Occipital lobe (tissue), 3 donors: ENCODE measurements at places on chromosomes 5 and 9. TPM values are rescaled to one million over a fixed set of nuclear protein-coding genes. Genes with fewer than 3 reads are reported as not detected.
A peak's percentile ranks its signal among the peaks of the same experiment; 100 is the strongest.

MYOT gene
- 0.31 TPM for total RNA-seq

SOHLH1 gene
- total RNA-seq = not detected

DMRTA1 gene
- 0.62 TPM for total RNA-seq

FRMD3 gene
- 68.8 TPM for total RNA-seq

MCC gene
- total RNA-seq = 15.8 TPM

CTSV gene
- total RNA-seq = 0.94 TPM

PLK2 gene
- total RNA-seq = 448 TPM

NUTM2G gene
- total RNA-seq = not detected

DBH gene
- total RNA-seq = not detected

GPR150 gene
- not detected for total RNA-seq

TMEM8B gene
- total RNA-seq = 5.6 TPM

NEUROG1 gene
- total RNA-seq = 1.1 TPM

FSTL4 gene
- total RNA-seq = 0.62 TPM

FST gene
- total RNA-seq = 3.0 TPM

DNA sequence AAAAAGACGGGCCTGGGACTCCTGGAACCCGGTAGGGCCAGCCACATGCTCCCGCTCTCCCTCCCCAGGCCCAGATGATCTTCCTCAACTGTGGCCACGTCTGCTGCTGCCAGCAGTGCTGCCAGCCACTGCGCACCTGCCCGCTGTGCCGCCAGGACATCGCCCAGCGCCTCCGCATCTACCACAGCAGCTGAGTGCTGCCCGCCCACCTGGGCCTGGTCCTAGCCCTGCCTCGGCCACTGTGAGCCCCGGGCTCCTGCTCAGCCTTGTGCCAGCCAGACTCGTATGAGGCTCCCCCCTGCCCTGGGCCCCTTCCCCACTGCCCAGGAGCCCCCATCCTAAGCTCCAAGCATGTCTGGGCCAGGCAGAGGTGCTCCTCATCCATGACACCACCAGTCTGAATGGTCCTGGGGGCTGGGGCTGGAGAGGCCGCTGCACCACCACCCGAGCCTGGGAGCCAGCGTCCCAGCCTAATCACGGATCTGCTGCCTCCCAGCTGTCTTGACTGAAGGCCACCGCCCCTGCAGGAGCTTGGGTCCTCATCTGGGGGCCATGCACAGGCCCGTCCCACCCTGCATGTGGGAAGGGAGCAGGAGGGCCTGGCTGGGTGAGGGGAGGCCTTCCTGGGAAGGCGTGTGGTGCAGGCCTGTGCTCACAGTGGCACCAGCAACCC lies 51.5 kb downstream of the LRSAM1 start:
- no peak for DNase-seq

GRCh38 chr5:15927710-15928380 lies 251.7 kb downstream of the MARCHF11 start:
- DNase-seq = no peak

- DNase-seq = no peak
Observed at GRCh38 chr5:139584137-139584536, 23.0 kb downstream of the UBE2D2 start.

DNA sequence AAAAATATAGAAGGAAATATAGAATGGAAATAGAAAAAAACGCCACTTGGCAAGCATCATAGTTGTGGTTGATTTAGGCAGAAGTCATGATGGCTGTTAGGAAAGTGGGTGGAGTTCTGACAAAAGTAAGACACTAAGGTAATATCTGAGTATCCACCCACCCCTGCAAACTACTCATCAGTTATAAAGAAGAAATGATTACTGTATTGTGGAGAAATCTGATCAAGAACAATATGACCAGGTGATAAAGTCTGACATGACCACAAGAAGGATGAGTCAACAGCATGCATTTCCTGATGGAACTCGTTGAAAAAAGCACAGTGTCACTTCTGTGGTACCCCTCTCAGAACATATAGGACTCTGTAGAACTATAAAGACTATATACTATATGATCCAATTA lies 343.4 kb upstream of the PAPPA start:
- no peak for DNase-seq

GRCh38 chr9:87798261-87798833 lies 72.4 kb downstream of the CTSL start:
- no peak for DNase-seq

DNA sequence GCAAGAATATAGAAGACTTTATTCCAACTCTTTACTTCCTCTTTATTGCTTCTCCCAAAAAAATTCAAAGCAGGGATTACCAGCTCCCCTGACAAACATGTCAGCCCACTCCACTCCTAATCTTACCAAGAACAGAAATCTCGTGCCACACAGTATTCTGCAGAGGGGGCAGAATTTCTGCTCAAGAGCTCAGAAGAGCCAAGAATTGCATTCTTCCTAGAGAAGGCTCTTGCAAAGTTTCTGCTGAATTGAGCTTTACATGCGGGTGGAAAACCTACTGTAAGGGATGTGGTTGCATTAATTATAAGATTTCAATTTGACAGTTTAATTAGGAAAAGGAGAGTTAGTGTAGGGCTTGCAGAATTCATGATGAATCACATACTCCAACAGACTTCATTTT lies 428.5 kb downstream of the CETN3 start:
- DNase-seq = no peak

GRCh38 chr5:66306105-66306843 lies 162.2 kb downstream of the SREK1 start:
- DNase-seq = peak; percentile 59

DNA sequence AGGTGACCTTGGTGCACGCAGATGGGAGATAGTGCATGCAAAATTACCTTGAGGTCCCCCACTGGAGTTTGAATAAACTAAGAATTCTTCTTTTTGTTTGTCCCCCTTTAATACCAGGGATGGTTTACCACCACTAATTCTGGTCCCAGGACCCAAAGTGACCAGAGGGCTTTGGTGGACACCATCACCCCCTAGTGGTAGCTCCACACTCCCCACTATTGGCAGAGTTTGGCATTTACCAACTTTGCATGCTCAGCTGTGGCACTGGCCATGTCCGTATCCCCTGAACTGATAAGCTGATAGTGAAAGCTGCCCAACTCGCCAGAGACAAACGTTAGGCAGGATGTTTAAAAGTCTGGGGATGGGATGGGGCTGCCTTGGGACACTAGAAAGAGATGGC lies 3.3 kb downstream of the ASTN2 start:
- peak; percentile 48 for DNase-seq

DNA sequence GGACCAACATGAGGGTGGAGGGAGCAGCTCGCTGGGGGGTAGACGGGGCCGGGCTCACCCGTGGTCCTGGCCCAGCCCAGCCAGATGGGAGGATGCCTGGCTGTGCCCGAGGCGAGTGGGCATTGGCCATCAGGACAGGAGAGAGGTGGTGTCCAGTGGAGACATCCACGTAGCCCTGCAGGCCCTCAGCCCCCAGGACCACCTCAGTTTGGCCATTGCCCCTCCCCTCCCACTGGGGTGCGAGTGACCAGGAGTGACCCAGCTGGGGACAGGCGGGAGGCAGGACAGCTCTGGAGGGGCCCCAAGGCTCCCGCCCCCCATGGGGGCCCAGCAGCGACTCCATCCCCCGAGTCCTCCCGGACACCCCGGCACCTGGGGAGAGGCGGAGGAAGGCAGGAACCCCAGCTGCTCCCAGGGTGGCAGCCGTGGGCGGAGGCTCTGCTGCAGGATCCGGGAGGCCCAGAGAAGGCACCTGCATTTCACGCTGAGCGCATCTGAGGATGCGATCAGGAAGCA lies 8.3 kb downstream of the NOXA1 start:
- no peak for DNase-seq

- DNase-seq = peak; percentile 69
Observed at GRCh38 chr9:120877276-120878034, 467 bp upstream of the PHF19 start.

- DNase-seq = no peak
Observed at GRCh38 chr5:168370831-168371230, 79.4 kb downstream of the WWC1 start.

DNA sequence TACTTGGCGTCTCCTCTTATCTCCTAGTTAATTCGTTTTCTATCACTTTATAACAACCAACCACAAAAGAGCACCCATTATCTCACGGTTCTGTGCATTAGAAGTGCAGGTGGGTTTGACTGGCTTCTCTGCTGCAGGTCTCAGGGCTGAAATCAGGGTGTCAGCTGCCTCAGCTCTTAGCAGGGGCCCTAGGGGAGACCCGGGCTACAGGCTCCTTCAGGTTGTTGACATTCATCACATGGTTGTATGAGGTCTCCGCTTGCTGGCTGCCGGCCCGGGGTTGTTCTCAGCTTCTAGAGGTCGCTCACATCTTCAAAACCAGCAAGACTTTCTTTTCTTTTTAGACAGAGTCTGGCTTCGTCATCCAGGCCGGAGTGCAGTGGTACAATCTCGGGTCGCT lies 2.9 kb upstream of the ZMYND19 start:
- no peak for DNase-seq

DNA sequence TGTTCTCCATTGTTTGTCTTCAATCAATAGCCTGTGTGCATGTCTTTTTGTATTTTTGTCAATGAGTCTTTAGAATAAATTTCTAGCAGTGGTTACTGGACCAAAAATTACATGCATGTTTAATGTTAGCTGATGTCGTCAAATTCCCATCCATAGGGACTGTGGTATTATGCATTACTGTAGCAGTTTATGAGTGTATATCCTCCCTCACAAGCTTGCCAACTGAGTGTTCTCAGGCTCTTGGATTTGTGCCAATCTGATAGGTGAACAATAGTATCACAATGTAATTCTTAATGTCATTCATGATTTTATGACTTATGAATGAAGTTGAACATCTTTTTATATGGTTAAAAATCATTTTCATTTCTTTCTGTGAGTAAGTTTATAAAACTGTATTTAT lies 13.0 kb downstream of the SNX24 start:
- no peak for DNase-seq

GRCh38 chr9:111898331-111899096 lies 1.9 kb downstream of the UGCG start:
- DNase-seq = no peak

DNA sequence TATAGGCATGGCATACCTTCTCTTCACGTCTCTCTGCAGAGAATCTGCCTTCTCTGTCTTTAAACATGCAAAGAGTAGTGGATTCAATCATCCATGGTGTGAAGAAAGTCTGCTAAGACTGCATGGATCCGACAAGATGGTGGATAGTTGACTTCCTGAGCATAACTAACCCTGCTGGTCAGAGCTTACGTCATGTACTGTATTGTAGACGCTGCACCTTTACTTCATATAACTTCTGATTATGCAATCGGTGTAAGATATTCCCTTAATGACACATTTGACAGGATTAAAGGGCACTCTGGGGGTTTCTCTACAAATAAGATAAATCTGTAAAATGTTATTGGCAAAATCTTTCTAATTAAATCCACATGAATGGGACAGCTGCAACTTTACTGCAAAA lies 240.3 kb upstream of the NREP start:
- DNase-seq = no peak

- peak; percentile 8 for DNase-seq
Observed at GRCh38 chr5:59599729-59600128, 293.8 kb downstream of the PDE4D start.

DNA sequence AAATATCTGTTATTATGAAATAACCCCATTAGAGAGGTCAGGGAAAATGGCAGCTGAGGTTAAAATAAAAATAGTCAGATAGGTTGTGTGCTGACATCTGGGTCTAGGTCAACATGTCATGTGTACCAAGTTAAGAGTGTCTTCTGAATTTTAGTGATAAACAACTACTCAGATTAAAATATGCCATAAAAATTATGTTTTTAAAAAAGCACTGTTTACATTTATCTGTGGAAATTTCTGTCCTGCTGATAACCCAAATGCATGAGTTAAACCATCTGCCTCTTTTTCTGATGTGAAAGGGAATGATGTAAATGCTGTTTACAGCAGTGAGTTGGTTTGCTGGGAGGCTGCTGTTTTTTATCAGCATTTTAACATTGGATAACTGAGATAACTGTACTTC lies 361.2 kb upstream of the TARS1 start:
- no peak for DNase-seq

DNA sequence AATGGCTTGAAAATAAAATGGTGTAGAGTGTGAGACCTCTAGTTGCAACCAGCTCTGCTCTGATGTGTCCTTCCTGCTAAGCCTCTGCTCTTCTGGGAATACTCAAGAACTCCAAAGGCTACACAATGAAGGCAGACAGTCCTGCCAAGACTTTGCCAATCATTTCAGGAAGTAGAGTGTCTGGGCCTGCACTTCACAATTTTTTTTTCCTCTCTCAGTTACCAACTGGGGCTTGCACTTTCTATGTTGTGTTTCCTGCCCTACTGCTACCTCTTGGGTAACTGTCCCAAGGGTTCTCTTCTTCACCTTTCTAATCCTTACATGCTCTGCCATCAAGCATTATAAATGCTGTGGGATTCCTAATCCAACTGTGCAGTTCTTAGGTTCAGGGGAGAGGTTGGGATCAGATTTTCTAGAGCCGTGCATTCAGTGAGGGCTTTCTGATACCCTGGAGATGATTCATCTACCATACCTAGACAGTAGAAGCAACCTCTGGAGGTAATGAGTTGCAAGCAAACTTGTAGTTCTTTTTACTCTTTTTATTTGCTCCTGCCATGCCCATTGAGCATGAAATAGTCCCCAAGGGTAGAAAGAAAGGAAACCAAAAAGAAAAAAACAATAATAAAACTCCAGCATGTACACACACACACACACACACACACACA lies 365.9 kb downstream of the MLLT3 start:
- no peak for DNase-seq

DNA sequence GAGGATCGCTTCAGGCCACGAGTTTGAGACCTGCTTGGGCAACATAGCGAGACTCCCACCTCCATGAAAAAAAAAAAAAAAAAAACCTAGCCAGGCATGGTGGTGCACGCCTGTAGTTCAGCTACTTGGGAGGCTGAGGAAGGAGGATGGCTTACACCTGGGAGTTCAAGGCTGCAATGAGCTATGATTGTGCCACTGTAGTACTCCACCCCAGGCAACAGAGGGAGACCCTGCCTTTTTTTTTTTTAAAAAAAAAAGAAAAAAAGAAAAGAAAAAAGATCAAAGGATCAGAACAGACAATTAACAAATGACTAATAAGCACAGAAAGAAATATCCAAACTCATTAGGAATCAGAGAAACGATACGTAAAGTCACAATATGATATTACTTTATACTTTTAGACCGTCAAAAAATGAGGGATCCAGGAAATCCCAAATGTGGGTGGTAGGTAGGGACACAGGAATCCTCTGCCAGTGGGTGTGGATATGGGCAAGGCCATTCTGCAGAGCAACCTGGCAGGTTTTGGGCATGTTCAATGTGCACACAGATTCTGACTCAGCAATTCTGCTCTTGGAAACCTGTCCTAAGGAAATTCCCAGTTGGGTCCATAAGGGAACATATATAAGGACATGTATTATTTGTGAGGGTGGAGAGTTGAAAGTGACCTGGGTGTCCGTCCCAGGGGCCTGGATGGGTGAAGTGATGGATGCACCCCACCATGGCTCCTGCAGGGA lies 144.7 kb upstream of the TBC1D2 start:
- no peak for DNase-seq

- DNase-seq = no peak
Observed at GRCh38 chr5:113806250-113806649, 292.8 kb downstream of the YTHDC2 start.

- DNase-seq = no peak
Observed at GRCh38 chr9:21966140-21966851, 27.9 kb downstream of the CDKN2A start.
